ENCODE measurements at places on chromosomes 12 and 14.

GRCh38 chr12:57892232-57892972 lies 45.9 kb upstream of the CTDSP2 start:
- DNase-seq = no peak

- no peak for DNase-seq
Observed at GRCh38 chr14:104964546-104964945, 13.6 kb downstream of the AHNAK2 start.

DNA sequence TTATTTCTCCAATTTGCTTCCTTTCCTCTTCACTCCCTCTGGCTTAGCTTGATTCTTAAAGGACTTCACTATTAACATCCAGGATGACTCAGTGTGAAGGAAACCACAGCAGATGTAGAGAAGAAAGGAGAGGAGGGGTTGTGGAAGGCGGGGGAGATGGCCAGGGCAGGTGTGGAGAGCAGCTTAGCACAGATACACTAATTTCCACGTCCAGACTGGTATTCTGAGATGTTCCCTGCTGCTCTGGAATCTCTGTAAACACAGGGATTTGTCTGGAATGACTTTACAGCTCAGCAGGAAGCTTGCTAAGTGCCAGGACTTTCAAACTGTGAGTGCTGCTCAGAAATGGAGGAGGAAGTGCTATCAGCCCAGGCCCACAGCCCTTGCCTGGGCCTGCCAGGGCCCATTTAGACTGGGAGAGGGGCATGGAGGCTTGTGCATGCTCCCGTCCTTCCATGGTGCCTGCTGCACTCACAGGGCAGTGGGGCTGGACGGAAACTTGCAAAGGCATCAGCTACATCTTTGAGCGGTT lies 202.5 kb upstream of the DDHD1 start:
- no peak for DNase-seq

GRCh38 chr12:95784915-95785314 lies 5.6 kb downstream of the NTN4 start:
- no peak for DNase-seq

DNA sequence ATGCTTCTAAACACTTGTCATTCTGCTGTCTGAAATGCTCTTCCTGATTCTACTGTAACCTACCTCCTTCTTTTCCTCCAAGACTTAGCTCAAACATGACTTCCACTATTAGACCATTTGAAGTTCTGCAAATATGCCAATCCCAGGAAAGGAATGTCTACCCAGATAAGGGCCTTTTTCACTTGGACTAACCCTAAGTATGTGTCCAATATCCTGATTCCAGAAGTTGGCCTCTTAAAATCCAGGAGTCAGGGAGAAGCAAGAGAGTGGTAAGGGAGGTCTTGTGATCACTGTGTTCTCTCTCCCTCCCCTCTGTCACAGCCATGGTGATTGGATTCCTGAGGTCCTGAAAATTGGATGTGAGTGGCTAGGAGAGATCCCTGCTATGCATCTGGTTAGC lies 30.2 kb downstream of the ADCY6 start:
- no peak for DNase-seq

All from T-helper 17 cell (primary cell).